M059J (cell line): ENCODE measurements at places on chromosomes 1 and 21.

DNA sequence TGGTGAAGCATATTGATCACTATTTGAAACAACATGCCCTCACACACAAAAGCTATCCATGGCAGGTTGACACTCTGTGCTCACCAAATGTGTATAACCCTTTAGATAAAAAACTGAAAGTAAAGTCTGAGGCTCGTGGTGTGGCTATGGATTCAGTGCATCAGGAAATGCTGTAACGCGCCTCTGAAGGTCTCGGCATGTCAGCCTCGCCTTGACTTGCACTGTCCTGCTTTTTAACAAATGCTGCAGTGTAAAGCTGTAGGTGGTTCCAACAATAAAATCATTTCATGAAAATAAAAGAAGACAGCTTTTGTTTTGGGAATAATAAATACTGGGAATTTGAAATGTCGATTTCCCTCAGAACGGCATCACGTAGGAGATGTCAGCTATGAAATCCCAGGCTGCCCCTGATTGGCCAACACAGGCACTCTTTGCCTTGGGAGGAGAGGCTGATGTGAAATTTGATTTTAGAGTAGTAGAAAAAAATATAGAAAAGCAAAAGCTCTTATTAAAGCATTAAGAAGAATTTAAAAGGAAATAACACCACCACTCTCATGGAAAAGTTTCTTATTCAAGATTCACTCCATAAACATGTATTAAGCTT lies 168.2 kb downstream of the DSCAM start:
- DNase-seq = no peak

- DNase-seq = no peak
These were observed 50.8 kb upstream of the ATP5PO start for GRCh38 chr21:33966324-33966949.

GRCh38 chr1:32539584-32540571 lies 651 bp downstream of the ZBTB8A start:
- peak; percentile 60 for DNase-seq

GRCh38 chr21:31204801-31205200 lies 139.3 kb downstream of the TIAM1 start:
- DNase-seq = no peak

DNA sequence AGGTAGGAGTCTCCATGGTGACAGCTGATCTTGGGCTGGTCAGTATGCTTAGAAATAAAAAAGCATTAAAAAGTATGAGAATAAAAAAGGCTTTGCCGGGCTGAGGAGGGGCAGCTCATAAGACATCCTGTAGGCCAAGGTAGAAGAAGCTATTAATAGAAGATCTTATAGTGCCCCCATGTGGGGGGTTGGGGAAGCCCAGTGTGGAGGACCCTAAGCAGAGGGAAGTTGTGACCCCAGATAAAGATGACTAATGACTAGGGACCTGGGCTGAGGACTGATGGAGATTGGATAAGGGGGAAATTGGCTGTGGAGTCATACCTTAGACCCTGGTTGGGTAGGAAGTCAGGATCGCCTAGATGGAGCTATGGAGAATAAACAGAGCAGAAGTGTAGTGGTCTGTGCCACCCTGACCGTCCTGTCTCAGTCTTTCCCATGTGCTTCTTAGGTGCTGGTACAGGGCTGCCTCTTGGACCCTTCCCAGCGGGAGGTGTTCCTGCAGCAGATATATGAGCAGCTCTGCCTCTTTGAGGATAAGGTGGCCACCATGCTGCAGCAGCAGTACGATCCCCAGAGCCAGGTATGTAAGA lies 25.0 kb downstream of the SZT2 start:
- DNase-seq = peak; percentile 57

- DNase-seq = peak; percentile 40
These were observed 62.5 kb upstream of the LYST start for GRCh38 chr1:235929216-235929615.

DNA sequence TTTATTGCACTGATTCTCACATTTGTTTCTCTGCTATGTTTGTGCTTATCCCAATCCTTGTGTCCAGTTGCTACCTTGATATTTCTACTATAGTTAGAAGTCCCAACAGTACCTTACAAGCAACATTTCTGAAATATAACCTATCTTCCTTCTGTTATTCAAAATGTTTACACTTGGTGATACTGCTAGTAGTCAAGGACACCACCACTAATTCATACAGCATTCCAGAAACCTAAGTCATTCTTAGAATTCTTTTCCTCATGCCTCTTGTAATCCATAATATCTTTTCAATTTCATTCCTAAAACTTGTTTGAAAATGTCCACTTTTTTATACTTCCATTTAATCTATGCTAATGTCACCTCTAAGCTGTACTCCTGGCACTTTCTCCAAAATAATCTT lies 2132.1 kb downstream of the NCAM2 start:
- DNase-seq = no peak
